ENCODE measurements at places on chromosomes 12 and 14.

DNA sequence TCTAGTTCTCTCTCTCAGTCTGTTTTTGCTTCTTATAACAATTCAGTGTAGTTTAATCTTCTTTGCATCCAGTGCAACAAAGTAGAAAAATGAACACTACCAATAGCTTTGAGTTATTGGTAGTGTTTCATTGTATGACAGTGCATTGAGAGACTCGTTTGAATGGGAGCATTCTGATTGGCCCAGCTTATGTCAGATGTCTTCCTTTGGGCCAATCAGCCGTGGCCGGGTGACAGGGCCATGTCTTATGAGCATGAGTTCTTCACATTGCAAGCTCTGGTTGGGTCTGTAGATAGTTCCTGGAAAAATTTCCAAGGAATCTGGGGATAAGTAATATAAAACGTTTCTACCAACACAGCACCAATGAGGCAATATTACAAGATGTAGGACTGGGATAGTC, 36.5 kb downstream of the GYS2 start:
- DNase-seq, result no peak

DNA sequence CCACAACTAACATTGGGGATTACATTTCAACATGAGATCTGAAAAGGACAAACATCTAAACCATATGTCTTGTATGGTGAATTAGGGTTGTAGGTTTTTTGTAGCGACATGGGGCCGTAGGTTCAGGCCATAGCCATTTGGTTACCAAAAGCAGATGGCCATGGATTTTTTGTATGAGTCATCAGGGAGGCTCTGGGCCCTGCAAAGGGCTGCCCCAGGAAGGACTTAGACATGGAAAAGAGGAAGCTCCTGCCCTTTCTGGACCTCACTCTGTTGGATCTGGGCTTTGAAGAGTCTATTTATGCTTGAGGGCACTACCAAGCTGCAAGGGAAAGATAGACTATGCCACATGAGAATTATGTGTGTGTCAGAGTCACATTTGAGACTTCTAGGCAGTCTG, 89.3 kb upstream of the DHRS4 start:
- no peak for DNase-seq

- no peak for DNase-seq
These were observed 10.1 kb downstream of the ISM2 start for GRCh38 chr14:77488558-77488957.

- DNase-seq, result no peak
These were observed 102.3 kb downstream of the RERG start for GRCh38 chr12:15118955-15119354.

DNA sequence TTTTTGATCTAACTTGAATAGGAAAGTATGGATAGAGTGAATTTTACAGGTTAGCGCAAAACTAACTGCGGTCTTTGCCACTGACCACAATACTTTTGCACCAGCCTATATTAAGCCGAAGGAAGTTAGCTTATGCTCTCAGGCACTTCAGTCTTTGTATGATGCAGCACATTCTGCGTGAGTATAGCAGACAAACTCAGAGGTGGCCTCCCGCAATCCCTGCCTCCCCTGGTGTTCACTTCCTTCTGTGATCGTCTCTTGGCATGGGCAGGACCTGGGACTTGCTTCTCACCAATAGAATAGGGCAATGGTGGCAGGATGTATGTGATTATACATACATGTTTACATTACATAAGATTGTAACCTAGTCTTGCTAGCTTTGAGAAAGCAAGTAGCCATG, 10.3 kb upstream of the SLC6A13 start:
- DNase-seq, result no peak

DNA sequence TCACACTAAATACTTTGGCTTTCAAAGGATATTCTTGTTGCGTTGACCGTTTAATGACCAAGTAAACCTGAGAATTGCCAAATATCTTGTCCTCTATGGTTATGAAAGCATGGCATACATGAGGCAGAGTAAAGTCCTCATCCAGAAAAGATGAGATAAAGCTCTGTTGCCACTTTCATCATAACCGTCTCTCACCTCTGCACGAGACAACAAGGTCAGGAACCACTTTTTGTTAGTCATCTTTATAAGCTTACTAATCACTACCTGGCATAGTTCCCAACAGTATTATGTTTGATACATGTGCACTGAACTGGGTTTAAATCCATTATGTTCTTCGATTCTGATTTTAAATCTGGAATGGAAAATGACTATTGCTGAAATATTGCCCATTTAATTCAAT, 31.3 kb downstream of the PTPRB start:
- no peak for DNase-seq

All from GM20000 (cell line).